ENCODE measurements at places on chromosomes 5 and 9.

DNA sequence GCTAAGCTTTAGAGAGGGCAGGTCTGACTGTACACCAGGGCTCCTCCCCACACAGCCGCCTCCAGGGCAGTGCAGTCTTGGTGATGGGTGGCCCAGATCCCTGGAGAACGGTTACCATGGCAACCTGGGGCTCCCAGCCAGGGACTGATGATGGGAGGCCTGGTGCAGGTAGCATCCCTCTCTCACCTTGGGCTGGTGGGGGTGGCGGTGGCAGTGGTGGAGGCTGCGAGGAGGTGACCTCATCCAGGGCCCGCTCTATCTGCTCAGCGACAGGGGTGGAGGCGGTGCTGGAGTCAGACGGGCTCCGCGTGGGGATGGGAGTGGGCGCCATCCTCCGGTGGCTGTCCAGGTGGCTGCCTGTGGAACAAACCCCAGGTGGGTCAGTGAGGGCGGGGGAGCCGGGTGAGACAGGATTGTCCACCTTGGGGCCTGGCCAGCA lies 12.3 kb downstream of the PRR7 start:
- no peak for DNase-seq

DNA sequence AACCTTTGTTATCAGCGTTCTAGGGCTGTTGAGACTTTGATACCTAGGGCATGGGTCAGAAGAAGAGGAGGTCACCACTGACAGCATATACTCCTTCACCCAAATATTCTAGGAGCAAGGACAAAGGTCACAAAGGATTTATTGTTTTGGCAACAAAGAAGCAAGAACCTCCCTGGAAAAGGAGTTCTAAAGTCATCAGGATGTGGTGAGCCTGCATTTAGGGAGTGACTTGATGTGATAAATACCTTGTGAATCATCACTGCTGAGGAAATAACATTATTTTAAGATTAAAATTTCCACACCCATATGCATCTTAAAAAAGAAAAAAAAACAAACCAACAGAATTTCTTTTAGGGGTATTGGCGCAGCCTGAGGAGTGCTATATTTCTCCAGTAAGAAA lies 13.9 kb downstream of the IFNA1 start:
- DNase-seq, result no peak

DNA sequence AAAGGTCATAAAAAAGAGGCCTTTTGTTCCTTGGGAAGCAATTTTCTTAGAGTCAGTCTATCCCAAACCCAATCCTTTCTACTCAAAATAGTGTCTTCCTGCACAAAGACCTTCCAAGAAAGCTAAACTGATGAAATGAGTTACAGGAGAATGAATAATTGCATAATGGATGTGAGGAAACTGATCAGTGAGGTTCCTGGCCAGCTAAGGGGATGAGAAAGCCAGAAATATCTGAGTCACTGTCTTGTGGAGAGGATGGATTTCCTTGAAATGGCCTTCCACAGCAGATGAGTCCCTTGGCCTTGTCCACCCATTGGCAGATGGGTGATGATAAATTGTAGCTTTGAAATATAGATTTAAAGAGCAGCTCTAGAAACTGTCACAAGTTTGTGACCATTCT lies 756.1 kb downstream of the DNAH5 start:
- no peak for DNase-seq

GRCh38 chr5:34655354-34655991 lies 655 bp upstream of the RAI14 start:
- peak; percentile 20 for DNase-seq

- DNase-seq, result no peak
Measured at GRCh38 chr9:15889555-15889954, 336.7 kb downstream of the CCDC171 start.

DNA sequence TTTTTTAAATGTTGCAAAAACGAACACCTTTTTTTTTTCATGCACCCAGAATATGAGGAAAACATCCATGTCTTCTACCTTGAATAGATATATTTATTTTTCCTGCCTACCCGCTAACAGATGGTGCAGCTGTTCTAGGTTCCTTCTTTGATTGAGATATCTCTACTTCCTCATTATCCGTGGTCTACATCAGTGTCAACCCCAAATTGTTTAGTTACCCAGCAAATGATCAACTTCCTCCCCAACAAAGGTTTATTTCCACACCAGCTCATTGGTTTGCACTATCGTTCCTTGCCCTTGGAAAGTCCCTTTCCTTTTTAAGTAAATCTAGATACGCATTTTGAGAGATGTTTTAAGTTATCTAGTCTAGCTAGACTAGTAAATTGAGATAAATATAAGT lies 166.4 kb downstream of the PRR16 start:
- no peak for DNase-seq

DNA sequence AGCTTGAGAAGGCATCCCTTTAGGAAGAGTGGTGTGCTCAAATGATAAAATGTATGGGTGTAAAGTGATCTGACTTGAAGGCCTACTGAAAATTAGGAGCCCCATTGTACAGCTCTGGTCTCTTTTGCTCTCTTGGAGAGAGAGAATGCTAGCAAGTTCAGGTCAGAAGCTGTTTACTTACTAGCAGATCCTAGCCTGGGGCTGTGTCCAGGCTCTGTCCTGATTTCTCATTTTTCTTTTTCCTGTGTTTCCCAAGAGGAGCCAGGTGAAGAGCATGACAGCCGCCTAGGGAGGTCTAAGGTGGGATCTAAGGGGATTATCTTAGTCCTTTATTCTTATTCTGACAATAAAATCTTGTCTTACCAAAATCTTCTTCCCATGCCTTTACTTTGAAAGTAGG lies 272.8 kb downstream of the NNT start:
- DNase-seq, result no peak

DNA sequence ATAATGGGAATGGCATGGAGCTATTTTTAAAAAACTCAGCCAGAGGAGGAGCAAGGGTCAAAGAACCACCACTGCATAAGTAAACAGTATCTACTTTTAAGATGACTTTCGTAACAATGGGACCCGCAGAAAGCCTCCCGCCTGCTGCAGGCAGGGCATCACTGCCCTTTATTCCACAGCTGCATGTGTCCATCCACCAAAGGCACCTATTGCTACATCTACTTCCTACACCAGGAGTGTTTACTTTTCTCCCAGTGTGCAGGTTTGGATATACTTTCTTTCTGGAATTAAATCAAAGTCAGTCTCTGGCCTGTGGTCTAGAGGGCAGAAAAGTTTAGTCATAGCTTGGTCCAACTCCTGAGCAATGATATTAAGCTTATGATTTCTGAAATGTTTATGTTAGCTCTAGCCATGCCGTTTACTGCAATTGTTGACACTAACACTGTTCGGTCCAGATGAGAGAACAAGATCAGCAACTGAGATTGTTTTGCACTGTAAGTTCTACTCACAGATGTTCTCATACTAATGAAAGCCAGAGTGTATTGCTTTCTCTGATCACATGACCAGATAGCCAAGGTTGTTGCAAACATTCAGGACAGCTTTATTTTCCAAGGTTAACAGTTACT lies 391.5 kb downstream of the FGF10 start:
- DNase-seq, result no peak

DNA sequence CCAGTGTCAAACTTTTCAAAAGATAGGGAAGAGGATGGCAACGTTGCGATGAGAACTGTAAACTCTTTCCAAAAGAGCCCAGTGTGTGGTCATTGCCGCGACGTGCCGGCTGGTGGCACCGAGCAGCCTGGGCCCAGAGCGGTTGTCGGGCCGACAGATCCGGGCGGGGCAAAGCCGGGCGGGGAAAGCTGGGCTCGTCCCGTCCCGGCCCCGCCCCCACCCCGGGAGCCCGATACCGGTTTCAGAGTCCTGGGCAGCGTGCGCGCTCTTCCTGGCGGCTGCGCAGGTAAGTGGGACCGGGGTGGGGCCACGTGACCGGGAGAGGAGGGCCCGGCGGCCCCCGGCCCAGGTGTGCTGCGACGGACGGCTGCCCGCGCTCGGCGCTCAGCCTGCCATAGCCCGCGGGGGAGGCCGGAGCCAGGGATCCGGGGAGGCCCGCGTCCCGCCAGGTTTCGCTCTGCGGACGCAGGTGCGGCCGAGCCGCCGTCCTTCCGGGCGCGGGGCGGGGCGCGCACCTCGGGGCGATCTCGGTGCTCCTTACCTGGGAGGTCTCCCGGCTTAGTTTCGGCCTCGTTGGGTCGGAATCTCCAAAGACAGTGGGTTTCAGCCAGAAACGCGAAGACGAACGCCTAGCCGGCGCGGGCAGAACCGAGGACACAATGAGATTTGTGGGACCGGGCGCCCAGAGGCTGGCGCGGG lies at the start of gene MARVELD2:
TSS of gene MARVELD2 (plus strand) at position 232 of the 699 bp plus-strand sequence. CDS start 4,270 bp downstream, outside the sequence.
- peak; percentile 17 for DNase-seq

GRCh38 chr5:154118893-154119336 lies 71.6 kb upstream of the GALNT10 start:
- DNase-seq, result no peak

GRCh38 chr5:138336952-138337684 lies 948 bp upstream of the FAM53C start:
- no peak for DNase-seq

GRCh38 chr5:32523625-32524024 lies 61.7 kb upstream of the SUB1 start:
- no peak for DNase-seq

GRCh38 chr5:150614661-150615060 lies 25.8 kb upstream of the SYNPO start:
- DNase-seq, result no peak

DNA sequence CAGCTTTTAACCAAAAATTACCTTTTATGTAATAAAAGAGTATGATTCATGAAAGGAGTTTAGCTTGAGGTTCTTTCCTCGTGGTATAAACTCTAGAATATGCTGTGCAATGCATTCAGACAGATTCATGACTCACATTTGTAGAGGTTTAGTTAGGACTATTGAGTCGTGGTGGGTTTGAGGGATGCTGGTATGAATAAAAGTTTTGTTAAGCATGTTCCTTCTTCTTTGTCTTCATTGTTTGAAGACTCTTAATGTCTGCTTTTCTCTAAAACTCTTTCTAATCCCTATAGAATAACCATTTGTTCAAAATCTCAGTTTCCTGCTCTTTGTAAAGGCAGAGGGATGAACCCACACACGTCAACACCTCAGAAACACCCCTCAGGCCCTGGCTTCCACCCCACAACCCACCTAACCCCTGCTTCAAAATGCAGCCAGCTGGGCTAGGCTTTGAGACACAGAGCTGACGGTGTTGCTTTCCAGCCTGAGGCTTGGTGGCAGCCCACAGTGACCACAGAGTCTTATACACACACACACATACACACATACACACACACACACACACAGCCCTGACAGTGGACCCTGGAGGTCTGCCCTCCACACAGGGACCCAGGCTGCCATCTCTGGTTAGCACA lies 69.0 kb upstream of the IRX1 start:
- no peak for DNase-seq

DNA sequence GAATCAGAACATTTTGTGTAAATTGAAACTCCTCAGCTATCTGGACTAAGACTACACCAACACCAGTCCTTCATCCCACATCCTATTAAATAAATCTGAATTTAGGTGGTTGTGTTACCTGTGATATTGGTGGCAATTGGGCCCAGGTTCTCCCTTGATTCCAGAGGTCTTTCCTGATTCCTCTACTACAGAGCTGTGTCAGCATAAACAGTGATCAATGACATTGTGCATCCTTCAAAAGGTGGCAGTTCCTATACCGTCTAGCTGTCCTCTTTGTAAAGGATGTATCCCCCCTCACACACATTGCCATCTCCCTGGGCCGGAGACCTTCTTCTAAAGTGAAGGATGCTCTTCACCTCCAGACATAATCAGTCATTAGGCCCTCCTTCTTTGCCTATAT lies 239.2 kb downstream of the FAM114A2 start:
- no peak for DNase-seq

DNA sequence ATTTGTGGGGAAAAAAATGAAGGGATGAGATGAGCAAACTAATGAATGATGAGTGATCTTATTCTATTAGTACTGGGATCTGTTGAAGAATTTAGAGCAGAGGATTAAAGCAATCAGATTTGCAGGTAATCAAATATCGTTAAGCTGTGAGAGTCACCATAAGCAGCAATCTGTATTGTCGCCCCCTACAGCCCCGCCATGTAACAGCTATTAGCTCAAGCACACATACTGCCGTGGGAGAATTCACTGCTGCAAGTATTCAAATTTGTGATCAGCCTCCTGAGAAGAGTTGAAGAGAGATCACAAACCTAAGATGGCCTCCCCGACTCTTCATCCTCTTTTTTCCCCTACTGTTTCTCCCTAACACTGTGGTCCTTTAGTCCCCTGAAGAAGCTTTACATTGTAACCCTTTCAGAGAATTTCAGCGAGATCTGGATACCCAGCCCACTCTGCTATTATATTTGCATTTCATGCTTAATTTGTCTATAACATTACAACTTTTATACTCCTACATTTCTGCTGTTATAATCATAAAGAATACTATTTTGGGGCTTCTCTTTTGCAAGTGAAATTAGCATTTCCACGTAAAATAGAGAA lies 28.5 kb upstream of the PHF24 start:
- peak; percentile 1 for DNase-seq

GRCh38 chr9:132167192-132167591 lies 5.3 kb downstream of the NTNG2 start:
- DNase-seq, result no peak

GRCh38 chr9:35414889-35415288 lies 75.0 kb upstream of the RUSC2 start:
- no peak for DNase-seq

DNA sequence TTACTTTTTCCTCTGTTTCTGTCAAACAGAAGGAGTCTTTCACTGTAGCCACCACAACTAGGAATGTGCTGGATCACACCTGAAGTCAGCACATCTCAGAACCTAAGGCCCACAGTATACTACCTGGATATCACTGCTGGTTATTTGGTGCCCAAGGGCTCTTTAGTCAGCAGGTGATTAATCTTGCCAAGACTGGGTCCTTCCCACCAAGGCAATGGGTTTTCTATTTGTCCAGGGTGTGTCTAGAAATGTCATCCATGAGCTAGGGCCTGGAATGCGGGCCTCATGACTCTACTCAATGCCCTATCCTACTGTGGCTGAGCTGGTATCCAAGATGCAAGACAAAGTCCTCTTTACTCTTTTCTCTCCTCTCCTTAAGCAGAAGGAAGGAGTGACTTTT lies 9.8 kb upstream of the PCDHAC1 start:
- DNase-seq, result no peak

GRCh38 chr9:125438506-125439433 lies 177.1 kb downstream of the GAPVD1 start:
- no peak for DNase-seq

- DNase-seq, result no peak
Measured at GRCh38 chr5:172875505-172876279, 41.6 kb downstream of the ERGIC1 start.

DNA sequence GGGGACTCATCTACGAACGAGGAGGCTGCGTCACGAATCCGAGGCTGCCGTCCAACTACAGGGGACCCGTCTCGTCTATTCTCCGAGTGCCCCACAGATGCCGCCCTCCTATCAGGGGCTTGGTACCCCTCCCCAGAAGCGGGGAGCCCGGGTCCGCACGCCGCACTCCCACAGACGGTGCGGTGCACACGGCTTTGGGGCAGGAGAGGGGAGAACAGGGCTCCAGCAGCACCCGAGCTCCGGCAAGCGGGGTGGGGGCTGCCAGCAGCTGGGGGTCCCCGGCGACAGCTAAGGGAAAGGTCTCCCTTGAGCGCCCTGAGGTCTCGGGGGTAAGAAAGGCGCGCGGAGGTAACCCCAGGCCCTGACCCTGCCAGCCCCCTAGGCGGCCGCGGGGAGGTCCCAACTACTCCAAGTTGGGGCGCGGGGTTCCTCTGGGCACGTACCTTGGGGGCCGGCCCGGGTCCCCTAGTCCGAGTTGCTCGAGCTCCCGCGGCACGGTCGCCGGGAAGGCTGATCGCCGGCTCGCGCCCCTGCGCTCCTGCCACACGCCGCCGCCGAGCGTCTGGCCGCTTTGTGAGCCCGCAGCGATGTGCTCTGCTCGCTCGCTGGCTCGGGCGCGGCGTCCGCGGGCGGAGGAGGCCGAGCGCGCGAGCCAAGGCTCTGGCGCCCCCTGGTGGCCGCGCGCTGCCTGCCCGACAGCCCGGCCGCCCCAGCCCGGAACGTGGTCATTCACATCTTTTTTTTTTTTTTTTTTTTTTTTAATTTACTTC lies at the start of gene SPOCK1:
TSS of gene SPOCK1 (minus strand) at position 591 of the 770 bp plus-strand sequence.
- DNase-seq, result peak; percentile 35
